SK-N-DZ (cell line): ENCODE measurements at places on chromosomes 2 and 18.

DNA sequence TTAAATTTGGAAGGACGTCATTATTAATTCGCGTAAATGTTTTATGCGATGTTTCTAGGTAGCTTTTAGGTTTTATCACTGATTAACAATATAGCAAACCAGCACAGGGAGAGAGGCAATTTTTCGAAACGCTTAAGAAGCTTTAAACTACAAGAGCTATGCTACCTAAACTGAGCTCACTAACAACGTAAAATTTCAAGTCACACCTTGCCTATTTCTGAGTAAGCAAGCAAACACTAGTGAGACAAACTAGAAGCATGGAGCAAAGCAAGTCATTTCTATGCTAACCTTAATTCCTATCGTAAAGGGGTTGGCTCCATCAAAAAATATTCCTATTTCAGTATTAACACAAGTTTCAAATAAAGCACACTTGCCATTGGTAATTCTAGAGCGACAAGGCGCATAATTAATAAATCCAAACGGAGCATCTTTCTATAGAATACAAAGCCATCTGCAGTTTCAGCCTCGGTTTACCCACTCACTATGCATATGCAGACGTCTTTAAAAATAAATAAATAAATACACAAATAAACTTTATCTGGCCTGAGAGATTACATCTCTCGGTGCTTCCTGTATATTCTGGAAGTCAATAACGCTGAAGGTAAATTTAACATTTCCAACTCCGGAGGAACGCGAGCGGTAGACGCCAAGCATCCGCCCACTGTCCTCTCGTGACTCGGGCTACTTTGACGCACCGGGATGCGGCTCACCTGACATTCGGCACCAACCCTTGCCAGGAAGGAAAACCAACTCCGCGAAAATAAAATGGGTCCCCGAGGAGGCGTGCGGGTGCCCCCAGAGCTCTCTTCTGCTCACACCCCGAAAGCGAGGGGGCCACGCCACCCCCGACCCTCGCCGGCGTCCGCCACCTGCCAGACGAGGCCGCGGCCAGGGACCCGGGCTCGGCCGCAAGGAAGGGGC lies 947 bp downstream of the ITSN2 start:
- DNase-seq, result no peak

GRCh38 chr18:45635893-45636509 lies 20.7 kb downstream of the SLC14A2 start:
- no peak for DNase-seq

- DNase-seq, result no peak
Measured at GRCh38 chr2:127515383-127515915, 10.8 kb downstream of the IWS1 start.

DNA sequence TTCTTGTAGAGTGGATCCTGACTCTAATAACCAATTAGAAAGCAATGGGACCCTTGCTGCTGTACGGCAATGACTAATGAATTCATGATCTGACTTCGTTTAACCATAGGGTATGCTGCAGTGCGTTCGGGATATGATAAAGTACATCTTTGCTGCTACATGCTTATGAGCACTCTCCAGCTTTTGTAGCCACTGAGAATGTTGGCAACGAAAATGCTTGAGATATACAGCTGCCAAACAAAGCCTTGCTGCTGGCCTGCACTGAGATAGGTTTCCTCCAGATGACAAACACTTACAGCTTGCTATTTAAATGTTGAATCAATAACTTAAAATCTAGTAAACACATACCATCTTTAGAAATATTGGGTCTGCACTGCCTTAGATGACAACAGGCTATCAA lies 372.4 kb upstream of the SLC8A1 start:
- no peak for DNase-seq

DNA sequence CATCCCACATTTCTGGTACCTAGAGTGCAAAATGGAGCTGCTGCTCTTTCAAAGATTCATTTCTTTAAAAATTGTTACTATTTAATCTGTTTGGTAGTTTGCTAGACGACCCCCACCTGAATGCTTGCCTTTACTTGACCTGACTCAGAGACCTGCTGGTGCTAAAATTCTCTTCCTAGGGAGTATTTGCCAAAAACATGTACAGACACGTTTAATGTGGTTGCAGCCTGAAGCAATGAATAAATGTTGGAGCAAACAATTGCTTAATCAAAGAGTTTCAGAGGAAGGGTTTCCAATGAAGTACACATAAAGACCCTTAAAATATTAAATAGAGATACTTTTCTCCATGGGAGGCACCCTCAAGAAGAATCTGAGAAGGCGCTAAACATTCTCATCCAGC lies 734.4 kb downstream of the CBLN2 start:
- DNase-seq, result no peak

DNA sequence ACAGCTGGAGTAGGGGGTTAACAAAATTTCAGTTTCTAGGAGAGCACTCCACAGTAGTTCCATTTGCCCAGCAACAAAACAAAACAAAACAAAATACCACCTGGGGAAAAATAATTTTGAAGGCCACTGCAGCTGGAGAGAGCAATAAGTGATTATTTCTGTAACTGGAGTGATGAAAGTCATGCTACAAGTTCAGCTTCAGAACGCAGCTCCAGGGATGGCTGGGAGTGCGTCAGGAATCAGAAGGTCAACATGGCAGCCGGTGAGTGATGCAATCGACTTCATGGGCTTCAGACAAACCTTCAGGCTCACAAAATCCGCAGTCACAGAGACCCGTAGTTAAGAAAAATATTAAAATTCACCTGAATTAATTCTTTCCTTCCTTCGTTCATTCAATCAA lies 41.0 kb downstream of the ABHD3 start:
- DNase-seq, result no peak

- DNase-seq, result no peak
Measured at GRCh38 chr18:59012815-59013705, 126.6 kb upstream of the SEC11C start.

DNA sequence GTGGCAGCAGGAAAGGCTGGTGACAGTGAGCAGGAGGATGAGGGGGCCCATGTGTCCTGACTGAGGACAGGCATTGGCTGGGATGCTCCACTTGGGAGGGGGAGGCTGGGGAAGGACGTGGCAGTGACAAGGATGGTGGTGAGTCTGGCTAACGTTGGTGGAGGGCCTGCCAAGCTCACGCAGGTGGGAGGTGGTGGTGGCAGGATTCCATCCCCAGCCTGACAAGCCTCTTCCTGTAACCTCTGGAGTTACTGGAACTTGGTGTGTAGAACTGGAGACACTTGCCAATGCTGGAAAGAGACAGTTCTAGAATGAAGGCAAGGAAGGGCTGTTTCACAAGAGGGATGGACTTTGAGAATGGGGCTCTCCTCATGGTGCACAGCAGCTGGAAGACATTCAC lies 8.2 kb downstream of the PROM2 start:
- no peak for DNase-seq

DNA sequence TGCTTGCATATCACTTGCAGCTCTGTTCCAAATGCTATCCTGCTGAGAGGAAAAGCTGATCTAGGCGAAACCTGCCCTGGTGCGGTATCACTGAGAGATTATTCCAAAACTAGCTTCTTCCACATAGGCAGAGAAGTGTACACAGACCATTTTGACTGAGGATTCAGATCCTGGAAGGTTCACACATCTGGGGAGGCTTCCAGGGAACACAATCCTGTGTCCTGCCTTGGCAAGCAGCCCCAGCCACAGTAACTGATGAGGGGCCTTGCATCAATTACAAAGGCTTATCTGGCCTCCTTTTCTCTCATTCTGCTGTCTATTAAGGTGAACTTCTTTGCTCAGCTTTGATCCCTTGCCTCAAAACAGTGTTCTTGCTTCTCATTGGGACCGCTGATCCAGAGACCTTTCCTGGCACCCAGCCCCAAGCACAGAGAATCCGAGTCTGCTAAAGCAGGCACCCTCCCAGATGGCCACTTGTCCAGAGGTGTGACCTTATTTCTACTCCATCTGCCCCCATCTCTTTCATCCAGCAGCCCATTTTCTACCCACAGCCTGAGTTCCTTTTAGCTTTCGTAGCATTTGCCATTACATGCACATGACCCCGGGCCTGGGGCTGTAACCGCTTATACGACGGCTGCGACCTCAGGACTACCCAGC lies 52.3 kb upstream of the ZFP36L2 start:
- no peak for DNase-seq

DNA sequence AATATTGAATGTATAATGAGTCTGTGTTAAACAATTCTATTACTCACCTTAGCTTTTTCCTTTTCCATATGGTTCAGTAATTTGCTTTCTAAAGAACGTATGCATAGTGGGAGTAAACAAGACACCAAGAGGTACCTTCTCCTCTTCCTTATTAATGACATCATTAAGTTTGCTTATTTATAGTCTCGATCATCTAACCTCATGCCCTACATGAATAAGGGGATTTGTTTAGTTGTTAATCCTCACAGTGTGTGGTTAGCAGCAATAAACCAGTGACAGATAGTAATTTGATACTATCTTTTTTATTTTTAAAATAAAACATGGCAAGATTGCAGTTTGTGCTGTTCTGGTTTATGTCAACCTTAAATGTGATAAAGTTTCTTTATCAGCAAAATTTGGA lies 69.7 kb downstream of the COBLL1 start:
- DNase-seq, result peak; percentile 4

- DNase-seq, result no peak
Measured at GRCh38 chr18:12451428-12451827, 43.7 kb downstream of the PRELID3A start.

GRCh38 chr2:43461453-43462073 lies 134.3 kb downstream of the THADA start:
- DNase-seq, result peak; percentile 16

DNA sequence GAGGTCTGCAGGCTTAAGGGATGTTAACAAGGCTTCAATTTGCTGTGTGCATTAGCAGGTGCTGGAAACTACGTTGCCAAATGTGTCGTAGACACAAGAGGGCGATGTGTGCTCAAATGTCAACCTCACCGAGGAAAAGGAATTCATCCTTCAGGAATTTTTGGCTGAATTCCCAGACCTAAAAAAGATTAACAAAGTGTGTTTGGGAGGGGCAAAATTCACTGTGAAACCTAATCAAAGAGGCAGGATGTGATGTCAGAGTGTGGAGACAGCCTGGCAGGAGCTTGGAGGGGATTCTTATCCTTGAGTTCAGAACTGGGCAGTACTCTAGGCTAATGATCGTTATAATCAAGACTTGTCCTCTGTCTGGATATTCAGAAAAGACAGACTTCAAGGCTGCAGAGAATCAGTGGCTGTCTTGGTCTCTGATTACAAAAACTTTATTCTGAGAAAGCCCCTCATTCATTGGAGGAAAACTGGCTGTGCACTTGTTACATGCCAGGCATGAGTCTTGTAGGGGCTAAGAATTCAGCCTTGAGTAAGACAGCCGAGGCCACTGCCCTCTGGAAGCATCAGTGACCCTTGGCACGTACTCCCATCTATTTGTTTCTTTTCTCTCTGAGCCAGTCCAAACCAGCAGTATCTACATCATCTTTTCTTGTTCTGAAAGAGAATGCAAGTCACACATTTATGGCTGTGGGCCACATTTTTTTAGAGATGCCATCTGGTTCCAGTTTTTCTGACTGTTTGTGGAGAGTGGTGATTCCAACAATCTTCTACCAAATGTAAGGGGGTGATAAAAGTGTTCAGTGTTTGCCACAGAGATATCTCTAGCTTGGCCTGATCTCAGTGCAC lies 18.7 kb upstream of the SCYGR1 start:
- peak; percentile 66 for DNase-seq

DNA sequence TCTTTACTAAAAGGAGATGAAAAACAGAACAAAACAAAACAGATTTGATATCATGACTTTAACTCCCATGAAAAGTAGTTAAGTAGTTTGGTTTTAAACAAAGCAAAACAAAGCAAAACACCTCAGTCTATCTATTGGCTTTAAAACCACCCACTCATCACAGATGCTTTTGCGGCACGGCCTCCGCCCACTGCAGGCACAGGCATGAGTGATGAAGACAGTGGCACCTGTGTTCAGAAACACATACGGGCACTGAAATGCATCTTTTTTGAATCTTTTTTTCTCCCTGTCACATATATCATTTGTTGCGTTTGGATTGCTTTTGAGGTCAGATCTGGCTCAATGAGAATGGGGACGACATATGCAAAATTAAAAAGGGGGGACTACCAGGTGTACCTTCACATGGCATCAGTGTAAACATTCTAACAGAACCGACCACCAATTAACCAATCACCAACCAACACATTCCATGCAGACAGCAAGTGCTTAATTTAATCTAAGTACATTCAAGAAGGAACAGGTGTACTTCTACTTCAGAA lies 147.4 kb upstream of the REV1 start:
- no peak for DNase-seq

DNA sequence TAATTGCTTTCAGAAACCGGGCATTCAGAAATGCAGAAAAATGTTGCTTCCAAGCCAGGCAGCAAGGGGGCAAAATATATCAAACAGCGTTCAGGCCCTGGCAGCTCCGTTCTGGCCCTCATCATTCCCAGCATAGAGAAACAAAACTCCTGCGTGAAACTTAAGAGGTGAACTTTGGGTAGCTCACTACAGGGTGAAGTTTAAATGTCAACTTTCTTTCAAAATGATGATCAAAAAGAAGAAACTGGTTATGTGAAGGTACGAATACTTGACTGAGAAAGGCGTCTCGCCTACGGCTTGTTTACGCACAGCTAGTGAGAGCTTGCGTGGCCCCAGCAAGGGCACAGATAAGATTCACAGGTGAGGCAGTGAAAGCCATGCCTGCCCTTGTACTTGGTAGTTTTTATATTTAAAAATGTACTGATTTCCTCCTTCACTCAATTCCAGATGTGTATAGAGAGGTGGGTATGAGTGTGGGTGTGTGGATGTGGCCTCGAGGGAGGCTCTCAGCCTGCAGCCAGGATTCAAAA lies 127.5 kb downstream of the NFATC1 start:
- no peak for DNase-seq

DNA sequence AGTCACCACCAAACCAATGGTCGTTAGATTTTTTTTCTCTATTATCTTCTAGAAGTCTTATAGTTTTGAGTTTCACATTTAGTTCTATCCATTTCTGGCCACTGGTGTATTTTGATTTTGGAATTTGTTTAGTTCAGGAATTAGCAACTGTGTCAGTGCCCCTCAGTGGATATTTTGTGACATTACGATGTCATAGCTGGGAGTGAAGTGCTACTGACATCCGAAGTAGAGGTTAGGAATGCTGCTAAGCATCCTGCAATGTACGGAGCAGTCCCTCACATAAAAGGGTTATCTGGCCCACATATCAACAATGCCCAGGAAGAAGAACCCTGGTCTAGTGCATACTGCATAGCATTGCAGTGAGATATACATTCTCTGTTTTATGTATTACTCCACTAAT lies 157.4 kb upstream of the RGPD4 start:
- peak; percentile 37 for DNase-seq

- no peak for DNase-seq
Measured at GRCh38 chr2:23761638-23762037, 165.3 kb downstream of the ATAD2B start.

DNA sequence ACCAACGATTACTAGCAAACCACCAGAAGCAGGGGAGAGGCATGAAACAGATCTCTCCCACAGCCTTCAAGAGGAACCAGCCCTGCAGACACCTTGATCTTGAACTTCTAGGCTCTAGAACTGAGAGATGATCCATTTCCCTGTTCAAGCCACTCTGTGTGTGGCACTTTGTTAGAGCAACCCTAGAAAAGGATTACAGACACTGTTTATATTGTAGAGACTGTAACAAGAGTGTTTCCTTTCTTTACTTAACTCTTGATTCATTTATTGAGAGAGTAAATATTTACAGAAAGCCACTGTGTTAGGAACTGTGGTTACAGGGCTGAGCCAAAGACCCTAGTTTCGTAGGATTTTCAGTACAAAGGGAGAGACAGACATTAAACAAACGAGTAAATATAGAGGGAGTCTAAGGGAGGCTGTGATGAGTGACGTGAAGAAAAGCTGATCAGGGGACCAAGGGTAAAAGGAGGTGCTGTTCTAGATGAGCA lies 10.9 kb downstream of the CCDC68 start:
- DNase-seq, result no peak

GRCh38 chr2:240239325-240239724 lies 98.9 kb upstream of the OTOS start:
- no peak for DNase-seq

- DNase-seq, result no peak
Measured at GRCh38 chr18:50115095-50115494, 79.9 kb downstream of the MYO5B start.
